CD4-positive, alpha-beta T cell treated with Interleukin-2 at 100 ng/mL for 4 hours (primary cell): ENCODE measurements at places on chromosomes 16 and 17.

GRCh38 chr17:32277284-32277683, 11.7 kb downstream of the RHBDL3 start:
- DNase-seq, result no peak

GRCh38 chr16:59880611-59881010, 1146.5 kb upstream of the GOT2 start:
- no peak for DNase-seq

- no peak for DNase-seq
These were observed 177.1 kb upstream of the WSCD1 start for GRCh38 chr17:5892921-5893675.

- DNase-seq, result no peak
These were observed 3.0 kb downstream of the NGFR start for GRCh38 chr17:49498029-49498615.

DNA sequence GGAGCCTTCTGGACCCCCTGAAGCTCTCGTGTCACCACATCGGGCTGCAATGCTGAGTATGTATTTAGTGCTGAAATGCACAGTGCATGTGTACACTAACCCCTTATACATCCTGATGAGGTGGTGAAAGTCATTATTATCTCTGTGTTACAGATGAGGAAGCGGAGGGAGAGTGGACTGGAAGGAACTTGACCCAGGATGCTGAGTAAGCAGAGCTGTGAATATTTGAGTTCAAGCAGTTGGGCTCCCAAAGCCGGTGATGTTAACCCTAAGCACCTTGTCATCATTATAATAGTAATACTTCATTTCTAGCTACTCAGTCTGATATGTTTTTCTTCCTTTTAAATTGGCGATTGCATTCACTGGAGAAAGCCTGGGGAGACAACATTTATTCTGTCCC, 25.9 kb upstream of the NKD1 start:
- DNase-seq, result no peak

DNA sequence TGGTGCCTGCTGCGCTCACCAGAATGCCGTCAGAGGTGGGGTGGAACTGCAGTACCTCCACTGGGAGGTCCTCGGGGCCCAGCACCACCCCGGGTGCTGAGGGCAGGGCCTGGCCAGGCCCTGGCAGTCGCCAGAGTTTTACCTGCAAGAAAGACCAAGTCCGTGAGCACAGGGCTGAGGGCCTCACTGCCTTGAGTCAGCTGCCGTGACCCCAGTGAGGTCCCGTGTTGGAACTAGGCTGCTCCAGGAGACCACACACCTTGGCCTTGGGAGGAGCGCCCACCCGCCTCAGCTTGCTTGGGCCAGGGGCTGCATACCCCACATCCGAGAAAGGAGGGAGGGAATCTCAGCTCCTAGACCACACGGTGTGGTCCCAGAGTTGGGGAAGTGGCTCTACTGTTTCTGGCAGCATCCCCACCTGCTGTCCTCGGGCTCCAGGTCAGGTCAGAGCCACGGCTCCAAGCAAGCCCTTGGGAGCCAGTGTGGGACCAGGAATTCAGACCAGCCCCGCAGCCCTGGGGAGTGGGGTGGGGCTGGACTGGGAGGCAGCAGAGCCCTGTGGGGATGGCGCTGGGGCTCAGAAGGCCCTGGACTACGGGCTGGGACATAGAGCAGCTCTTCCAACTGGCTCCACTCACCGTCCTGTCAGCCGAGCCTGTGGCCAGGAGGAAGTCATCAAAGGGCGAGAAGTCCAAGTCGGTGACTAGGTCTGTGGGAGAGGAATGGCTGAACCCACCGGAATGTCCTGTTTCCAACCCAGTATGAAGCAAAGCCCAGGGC, 8.7 kb downstream of the CORO7 start:
- DNase-seq, result no peak

- DNase-seq, result no peak
These were observed 4.1 kb upstream of the SLC25A10 start for GRCh38 chr17:81707725-81708646.

DNA sequence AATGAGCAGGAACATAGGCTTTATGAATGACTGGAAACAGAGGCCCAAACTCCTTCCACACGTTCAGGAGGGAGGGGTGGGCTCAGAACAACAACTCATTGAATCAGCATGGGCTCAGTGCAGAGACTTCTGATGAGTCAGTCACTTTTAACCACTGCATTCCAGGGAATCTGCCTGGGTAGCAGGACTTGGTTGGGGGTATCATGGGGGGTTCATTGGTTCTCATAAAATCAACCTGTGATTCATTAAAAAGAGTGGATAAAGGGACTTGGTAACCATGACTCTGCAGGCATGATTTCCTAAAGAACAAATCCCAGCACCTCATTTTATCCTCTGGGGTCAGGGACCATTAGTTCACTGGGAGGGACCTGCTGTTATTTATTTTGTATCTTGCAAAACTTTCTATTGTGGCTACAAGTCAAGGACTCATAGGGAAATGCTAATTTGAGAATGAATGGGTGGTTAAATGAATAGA, 13.8 kb downstream of the ITGB3 start:
- no peak for DNase-seq

DNA sequence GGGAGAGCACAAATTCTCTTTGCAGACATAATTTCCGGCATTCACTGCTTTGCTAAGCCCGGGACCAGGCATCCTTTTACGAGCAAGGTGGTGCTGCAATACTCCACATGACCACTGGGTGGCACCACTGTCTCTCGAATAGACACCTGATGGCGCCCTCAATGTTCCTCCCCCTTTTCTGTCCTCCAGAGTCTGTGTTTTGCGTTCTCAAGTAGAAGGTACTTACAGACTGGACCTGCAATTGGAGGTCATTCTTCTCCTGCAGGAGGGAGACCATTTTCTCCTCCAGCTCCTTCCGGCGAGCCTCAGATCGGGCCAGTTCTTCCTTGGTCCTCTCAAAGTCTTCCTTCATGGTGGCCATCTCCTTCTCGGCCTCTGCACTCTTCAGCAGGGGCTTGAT, 45.2 kb downstream of the MYH13 start:
- peak; percentile 57 for DNase-seq

GRCh38 chr17:34154961-34155730, 99.9 kb upstream of the CCL2 start:
- no peak for DNase-seq

DNA sequence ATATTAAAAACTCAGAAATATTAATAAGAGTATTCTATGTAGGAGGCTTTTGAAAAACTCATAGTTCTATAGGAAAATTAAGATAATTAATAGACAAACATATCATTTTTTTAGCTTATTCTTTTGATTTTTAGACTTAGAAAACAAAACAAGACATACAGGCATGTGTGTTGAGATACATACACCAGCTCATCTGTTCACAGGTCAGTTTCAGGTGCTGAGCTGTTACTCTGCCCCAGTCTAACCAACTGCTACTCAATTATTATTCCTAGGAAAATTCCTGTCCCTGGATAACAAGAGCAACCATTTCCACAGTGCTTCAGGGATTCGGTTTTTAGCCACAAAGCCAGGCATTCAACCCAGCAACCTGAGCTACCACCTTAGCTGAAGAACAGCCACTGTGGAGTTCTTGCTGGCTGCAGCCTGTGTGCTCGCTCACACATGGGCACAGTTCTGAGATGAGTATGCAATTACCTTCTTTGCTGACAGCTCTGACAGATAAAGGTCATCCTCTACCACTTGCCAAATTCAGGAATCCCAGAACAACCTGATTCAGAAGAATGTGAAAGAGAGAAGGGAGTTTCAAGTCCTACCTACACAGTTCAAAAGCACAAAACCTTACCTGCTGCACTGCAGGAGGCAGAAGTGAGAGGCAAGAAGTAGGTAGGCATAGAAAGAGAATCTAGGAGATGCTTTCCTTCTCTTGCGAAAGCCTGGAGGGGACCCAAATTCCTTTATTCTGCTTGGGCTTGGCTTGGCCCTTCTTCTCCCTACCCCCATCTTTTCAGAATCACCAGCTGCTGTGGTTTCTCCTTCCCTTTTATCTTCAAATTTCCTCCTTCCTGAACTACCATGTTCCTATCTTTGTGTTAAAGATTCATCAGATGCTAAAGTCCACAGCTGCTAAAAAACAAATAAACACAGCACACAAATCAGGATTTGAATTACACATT, 62.7 kb downstream of the TEX2 start:
- no peak for DNase-seq

- DNase-seq, result no peak
These were observed 36.1 kb upstream of the CAPN15 start for GRCh38 chr16:491220-491919.

GRCh38 chr17:40190197-40191021, 13.1 kb downstream of the RAPGEFL1 start:
- DNase-seq, result no peak

DNA sequence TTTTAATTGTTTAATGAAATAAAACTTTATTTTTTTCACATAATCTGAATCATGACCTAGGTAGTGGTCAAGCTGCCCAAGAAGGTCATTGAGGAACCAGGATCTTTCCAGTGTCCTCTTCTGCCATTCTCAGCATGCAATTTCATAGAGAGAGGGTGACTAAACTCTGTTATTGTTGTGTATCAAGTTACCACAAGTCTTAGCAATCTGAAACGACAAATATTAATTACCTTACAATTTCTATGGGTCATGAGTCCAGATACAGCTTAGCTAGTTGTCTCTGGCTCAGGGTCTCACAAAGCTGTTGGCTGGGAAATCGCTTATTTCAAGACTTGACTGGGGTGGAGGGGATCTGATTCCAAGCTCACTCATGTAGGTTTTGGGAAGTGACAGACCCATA, 37.6 kb downstream of the FTO start:
- DNase-seq, result no peak

DNA sequence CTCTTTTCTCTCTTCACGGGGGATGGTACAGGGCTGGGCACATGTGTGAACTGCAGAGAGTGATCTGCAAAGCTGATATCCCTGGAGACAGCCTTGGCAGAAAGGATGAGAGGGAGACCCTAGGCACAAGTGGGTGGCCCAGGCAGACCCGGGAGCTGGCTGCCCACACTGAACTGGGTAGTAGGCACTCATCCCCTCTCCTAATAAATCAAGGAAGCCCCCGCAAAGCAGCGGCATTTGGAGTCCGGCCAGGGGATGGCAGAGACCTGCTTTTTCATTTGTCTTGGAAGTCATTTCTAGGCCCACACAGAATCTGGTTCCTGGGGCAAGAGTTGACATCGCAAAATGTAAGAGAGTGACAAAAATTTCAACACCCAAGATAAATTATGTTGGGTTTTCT, 3.0 kb upstream of the TFAP4 start:
- DNase-seq, result no peak

- peak; percentile 50 for DNase-seq
These were observed 7.3 kb upstream of the CBX8 start for GRCh38 chr17:79803997-79804855.

GRCh38 chr17:36459601-36460000, 26.9 kb upstream of the ZNHIT3 start:
- no peak for DNase-seq

DNA sequence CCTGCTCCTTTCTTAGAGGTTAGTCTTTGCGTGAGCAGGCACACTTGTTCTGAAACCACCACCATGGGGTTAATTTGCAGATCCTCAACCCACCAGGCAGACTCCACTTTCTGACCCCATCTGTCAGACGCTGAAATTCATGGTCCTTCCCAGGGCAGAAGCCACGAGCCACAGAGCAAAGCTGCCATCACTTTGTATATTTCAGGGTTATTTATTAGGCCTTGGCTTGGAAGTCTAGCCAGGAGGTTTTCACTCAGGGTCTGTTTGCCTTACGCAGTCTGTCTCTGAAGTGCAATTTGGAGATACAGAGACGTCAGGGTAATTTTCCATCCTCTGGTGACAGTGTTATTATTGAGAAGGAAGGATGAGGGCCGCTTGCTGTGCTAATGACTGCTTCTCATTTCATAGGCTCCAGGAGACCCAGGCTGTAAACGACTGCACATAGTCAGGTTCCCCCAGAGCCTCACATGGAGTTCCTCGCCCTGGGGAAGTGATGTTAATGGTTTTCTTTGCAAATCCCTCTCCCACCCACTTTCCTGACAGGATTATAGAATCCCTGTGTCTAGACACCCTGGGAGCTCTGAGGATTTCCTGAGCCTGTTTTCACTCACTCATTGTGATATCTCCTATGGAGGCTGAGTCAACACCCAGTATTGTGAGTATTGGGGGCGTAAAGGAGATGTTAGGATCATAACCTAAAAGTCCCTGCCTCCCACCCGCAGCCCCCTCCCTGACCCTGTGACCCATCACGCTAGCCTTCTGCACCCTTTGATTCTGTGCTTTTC, 269.0 kb downstream of the ABCC12 start:
- no peak for DNase-seq

GRCh38 chr17:9271989-9272388, 250.7 kb downstream of the NTN1 start:
- no peak for DNase-seq

DNA sequence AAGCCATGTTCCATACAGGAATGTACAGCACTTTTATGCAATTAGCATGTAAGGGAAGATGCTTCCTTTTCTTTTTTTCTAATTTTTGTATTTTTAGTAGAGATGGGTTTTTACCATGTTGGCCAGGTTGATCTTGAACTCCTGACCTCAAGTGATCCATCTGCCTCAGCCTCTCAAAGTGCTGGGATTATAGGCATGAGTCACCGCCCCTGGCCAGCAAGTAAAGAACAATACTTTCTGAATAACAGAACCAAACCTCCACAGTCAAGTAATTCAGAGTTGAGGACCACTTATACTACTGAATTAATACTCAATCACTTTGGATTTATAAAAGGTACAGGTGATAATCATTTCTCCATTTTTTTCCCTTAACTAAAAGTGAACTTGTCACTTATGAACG, 13.0 kb downstream of the C16orf87 start:
- no peak for DNase-seq
